ENCODE measurements at places on chromosomes 12 and 14.

- DNase-seq: no peak
These were observed 14.4 kb upstream of the VRTN start for GRCh38 chr14:74333909-74334308.

DNA sequence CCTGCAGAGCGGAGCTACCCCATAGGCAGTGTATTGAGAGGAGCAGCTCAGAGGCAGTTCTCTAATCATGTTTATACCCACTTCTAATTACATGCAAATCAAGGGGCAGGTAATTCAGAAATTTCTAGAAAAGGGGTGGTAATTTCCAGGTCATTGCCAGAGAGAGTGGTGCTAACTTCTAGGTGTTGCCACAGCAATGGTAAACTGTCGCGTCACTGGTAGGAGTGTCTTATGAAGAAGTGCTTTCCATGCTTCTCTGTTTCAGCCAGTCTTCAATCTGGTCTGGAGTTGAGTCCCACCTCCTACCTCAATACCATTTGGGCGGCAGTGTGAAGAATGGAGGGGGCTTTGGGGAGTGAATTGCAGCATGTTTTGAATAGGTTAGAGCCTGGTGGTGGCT is 8.5 kb upstream of the AMN1 start:
- no peak for DNase-seq

DNA sequence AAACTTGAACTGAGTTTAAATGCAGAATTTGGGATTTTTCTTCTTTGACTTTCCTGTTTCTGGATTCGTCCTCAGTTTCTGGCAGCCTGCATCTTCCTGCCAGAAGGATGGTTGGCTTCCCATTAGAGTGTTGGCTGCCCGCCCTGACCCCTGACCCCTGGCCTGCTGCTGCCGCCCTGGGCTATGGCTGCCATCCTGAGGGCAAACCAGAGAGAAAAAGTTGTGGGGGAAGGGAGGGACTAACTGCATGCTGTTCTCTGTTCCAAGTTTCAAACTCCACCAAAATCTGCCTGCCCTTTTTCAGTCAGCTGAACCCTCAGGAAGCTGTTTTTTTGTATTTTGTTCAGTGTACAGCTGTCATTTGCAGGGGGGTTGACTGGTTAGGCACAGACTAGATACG is 48.4 kb downstream of the FNTB start:
- DNase-seq: no peak

- DNase-seq: no peak
These were observed 167.9 kb downstream of the PHETA1 start for GRCh38 chr12:111201036-111201435.

GRCh38 chr12:20232931-20233675 is 135.2 kb upstream of the PDE3A start:
- DNase-seq: no peak

- no peak for DNase-seq
These were observed 46.0 kb downstream of the ARID2 start for GRCh38 chr12:45775465-45775864.

DNA sequence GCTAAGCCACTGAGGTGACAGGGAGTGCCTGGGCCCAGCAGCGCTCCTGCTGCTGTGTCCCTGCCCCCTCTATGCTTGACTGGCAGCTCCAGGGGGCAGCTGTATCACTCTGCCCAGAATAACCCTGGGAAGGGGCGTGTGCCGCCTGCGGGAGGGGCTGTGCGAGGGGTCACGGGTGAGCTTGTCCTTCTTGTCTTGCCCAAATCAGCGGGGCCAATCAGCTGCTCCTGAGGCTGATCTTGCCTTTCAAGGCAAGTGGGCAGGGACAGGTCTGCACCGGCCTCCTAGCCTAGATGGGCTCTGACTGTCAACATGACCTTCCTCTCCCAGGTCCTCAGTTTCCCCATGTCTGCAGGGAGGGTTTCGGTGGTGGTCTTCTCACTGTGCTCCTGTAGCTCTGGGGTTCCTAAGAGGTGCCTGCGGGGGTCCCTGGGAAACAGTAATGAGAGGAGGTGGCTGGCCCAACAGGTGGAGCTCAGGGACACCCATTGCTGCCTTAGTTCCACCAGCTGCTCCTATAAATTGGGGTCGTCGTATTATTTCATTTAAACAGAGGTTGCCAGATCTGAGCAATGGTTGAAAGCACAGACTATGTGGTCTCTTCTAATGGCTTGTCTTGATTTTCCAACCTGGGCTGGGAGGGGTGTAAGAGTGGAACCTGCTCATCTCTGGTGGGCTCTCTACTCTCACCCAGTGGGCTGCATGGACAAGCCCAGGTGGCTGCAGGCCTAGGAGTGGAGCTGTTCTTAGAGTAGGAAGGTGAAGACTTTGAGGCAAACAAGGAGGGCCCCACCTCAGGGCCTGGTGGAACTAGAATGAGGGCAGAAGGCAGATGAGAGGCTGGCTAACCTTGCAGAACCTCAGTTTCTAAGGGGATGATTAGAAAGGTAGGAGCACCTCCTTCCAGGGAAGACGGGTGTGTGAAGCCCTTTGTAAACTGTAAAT is 11.7 kb downstream of the RTL1 start:
- DNase-seq: no peak

DNA sequence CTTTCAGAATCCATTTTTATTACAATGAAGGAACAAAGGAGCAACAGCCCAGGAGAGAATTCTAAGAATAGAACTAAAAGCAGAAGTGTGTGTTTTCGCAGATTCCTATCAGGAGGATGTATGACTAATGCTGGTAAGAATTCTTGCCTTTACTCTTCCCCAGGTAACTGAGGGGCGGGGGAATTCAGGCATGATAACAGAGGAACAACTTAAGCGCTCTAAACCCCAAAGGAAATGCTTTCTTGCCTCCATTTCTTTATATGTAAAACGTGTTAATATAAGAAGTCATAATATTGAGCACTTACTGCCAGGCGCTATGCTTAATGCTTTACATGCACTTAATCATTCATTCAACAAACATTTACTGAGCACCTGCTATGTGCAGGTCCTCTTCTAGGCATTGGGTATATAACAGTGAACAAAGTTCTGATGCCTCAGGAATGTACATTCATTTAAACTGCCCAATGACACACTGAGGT is 4.5 kb downstream of the HCAR1 start:
- no peak for DNase-seq

- DNase-seq: no peak
These were observed 50.3 kb downstream of the ADAMTS20 start for GRCh38 chr12:43501703-43502102.

DNA sequence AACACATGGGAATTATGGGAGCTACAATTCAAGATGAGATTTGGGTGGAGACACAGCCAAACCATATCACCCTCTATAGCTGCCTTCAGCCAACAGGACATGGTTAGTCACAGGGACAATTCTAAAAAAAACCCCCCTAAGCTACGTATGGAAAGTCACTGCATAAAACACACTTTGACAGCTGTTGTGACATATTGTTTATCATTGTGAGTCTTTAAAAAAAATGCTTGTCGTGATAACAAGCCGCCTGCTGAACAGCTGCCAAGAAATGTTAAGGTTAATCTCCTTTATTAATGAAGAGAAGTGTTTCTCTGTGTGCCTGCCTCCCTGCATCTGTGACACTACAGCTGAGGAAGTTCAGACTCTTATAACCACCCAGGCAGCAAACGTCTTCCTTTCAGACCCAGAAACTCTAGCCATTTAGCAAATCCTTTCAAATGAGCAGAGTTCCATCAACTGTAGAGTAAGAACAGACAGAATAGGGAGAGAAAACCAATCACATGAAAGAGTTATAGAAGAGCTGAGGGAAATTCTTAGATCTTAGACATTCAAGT is 1459.6 kb upstream of the TMEM132C start:
- no peak for DNase-seq

DNA sequence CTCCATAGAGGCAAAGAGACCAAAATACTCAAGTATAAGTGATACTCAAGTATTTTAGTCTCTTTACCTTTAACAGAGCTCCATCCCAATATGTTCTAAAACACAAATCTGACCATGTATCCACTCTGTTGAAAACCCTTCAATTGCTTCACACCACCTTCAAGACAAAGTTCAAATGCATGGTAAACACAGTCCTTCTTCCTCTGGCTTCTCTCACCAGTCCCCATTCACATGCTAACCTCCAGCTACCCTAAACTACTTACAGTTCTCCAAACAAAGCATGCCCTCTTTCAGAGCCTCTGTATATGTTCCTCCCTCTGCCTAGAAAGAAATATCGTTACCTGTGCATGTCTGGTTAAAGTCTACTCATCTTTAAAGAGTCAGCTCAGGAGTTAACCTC is 100.2 kb downstream of the NUMB start:
- no peak for DNase-seq

Data from vagina (tissue), 2 donors.